ENCODE measurements at places on chromosomes 7 and 10.
A peak's percentile ranks its signal among the peaks of the same experiment; 100 is the strongest.

GRCh38 chr7:148050492-148051158, 539.9 kb upstream of the C7orf33 start:
- no peak for DNase-seq

GRCh38 chr7:157278791-157279724, 57.7 kb upstream of the DNAJB6 start:
- DNase-seq = no peak

GRCh38 chr7:91789086-91789485, 91.4 kb downstream of the MTERF1 start:
- no peak for DNase-seq

- DNase-seq = no peak
Measured at GRCh38 chr10:85961073-85961472, 405.5 kb downstream of the GRID1 start.

- DNase-seq = no peak
Measured at GRCh38 chr10:113226399-113226798, 276.4 kb downstream of the TCF7L2 start.

- no peak for DNase-seq
Measured at GRCh38 chr10:4776234-4776638, 49.8 kb upstream of the AKR1E2 start.

GRCh38 chr10:120423431-120424197, 33.4 kb upstream of the PLPP4 start:
- peak; percentile 56 for DNase-seq

- no peak for DNase-seq
Measured at GRCh38 chr7:94393246-94394108, 1.2 kb upstream of the COL1A2 start.

GRCh38 chr10:99631496-99631895, 11.3 kb upstream of the SLC25A28 start:
- no peak for DNase-seq

GRCh38 chr10:127417031-127417430, 132.1 kb upstream of the NPS start:
- no peak for DNase-seq

DNA sequence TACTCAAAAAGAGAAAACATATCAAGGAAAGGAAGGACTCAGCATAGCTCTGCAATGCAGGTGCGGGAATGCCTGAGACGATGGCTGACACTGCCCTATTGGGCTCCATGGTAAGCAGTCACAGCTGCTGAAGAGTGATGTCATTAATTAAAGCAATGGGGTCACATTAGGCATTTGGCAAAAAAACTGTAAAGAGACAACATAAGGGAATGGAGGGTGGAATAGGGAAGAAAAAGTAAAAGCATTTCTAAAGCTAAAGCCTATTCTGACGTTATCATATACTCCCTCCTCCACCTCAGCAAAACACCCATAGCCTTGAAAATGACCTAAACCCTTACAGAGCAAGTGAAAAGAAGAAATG, 38.5 kb upstream of the SPOCK2 start:
- no peak for DNase-seq

DNA sequence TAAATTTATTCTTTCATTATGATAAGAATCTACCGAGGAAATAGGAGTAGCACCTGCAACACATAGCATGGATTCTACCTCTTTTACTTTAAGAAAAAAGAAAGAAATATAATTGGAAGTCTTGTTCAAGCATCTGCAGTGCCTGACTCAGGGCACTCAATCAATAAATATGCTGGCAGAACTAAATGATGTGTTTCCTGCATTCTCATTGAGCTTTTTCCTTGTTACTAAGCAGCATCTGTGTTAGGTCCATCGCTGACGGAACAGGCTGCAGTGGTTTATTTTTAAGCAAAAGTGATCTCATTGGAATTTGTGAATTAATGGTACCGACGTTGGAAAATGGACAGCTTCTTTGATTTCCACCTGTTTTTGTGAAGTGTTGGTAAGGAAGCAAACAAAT, 417.5 kb downstream of the DPP6 start:
- DNase-seq = no peak

GRCh38 chr7:155331396-155331795, 33.7 kb downstream of the INSIG1 start:
- DNase-seq = no peak

- no peak for DNase-seq
Measured at GRCh38 chr7:38703093-38703492, 71.9 kb upstream of the AMPH start.

- DNase-seq = no peak
Measured at GRCh38 chr10:101901340-101901739, 57.7 kb upstream of the KCNIP2 start.

DNA sequence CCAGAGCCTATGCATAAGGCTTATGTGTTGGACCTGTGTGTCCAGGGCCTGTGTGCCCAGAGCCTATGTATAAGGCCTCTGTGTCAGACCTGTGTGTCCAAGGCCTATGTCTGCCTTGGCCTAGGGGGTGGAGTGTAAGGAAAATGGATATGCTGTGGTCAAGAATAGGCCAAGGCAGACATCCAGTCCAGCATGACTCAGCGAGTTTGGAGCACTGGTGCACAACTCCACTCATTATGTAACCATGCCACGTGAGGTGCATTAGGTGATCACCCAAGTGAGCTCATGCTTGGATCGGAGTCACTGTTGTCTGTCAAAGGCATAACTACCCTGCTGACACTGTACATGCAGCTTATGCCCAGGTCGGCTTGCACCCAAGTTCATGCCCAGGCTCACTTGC, 238.9 kb downstream of the CACNA2D1 start:
- no peak for DNase-seq

DNA sequence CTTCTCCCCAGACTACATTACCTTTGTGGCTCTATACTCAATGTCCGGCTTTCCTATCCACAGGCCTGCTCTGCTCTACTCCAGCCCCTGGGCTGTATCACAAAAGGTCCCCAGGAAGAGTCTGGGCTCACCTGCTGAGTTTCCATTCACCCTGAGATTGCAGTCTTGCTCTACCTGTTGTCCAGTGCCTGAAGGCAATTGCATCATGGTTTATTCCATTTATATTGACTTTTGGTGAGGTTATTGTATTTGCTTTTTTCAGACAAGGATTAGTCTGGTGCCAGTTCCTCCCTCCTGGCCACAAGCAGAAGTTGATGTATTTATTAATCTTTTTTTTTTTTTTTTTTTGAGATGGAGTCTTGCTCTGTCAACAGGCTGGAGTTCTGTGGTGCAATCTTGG, 273.1 kb downstream of the XPNPEP1 start:
- no peak for DNase-seq

DNA sequence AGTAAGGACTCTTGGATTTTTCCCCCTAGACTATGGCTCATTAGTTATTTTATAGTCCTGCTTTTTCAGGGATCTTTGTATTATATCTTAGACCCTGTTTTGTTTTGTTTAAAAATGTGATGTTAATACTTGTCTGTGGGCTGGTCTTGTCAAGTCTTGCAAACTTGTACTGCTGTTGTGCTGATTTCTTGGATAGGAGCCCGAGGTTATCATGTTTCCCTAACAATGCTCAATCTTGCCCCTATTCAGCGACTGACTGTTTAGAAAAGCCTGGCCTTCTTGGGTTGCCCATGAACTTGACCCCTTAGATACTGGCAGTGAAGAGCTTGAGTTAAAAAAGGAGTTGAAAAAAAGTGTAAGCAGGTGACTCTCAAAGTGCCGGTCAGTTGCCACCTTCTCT, 115.7 kb downstream of the KIAA1217 start:
- DNase-seq = no peak

GRCh38 chr10:122662231-122662630, 37.4 kb downstream of the C10orf120 start:
- DNase-seq = no peak

DNA sequence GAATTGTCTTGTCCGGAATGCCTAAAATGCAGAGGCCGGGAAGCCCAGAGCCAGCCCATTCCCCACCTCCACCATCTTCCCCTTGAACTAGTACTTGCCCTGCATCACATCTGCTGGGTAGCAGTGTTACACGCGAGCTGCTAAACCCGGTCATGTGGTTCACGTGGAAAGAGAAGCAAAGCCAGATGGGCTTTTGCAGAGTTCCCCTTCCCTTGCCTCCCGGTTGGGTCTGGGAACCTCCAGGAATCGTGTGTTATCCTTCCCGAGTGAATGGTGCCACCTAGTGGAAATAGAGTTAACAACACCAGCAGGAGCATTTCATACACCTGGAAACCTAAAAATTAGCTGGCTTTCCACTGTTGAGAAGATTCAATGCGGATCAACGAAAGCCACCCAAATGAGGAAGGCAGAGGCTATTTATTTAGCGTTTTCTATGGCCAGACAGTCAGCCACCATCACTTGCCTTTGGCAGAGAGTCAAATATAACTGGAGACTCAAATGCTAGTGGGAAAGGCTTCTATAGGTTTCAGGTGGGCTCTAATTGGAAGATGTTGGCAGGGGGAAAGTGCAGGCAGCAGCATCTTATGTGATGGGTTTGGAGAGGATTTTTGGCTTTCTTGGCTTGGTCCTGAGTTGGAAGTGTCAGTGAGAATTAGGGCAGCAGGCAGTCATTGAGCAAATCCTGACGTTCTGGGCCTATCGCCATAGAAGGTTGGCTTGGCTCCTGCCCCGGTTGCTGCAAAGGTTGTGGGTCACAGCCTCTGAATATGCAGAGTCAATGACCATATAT, 12.9 kb upstream of the DENND2A start:
- DNase-seq = peak; percentile 77

- DNase-seq = no peak
Measured at GRCh38 chr7:77439572-77439971, 23.4 kb upstream of the GSAP start.

DNA sequence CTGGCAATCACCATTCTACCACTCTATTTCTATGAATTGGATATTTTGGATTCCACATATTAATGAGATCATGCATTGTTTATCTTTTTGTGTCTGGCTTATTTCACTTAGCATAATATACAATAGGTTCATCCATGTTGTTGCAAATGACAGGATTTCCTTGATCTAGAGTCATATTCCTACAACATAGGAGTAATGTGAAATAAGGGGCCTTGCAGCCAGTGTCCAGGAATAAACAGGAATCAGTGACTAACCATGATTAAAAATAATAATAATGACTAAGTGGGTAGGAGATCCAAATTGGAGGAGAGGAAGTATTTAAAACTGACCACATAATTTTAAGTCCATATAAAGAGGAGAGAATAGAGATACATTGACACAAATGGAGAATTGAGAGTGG, 49.9 kb downstream of the SCIN start:
- DNase-seq = no peak

DNA sequence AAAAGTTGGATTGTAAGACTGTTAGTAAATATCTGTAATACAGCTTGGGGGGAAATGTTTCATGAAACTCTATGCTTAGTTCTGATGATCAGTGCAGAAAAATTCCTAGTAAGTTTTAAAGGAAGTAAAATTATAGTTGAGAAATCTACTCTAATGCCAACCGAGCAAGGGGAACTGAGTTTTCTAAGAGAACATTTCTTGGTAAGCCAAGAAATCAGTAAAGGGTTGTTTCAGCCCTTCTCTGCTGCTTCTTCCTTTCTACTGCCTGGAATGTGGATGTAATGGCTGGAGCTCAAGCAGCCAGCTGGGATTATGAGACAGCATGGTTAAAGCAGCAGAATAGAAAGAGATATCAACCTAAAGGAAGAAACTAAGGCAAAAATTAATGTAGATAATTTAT, 15.9 kb upstream of the AKR1B1 start:
- no peak for DNase-seq

- DNase-seq = no peak
Measured at GRCh38 chr10:125816548-125816947, 6.5 kb downstream of the UROS start.

DNA sequence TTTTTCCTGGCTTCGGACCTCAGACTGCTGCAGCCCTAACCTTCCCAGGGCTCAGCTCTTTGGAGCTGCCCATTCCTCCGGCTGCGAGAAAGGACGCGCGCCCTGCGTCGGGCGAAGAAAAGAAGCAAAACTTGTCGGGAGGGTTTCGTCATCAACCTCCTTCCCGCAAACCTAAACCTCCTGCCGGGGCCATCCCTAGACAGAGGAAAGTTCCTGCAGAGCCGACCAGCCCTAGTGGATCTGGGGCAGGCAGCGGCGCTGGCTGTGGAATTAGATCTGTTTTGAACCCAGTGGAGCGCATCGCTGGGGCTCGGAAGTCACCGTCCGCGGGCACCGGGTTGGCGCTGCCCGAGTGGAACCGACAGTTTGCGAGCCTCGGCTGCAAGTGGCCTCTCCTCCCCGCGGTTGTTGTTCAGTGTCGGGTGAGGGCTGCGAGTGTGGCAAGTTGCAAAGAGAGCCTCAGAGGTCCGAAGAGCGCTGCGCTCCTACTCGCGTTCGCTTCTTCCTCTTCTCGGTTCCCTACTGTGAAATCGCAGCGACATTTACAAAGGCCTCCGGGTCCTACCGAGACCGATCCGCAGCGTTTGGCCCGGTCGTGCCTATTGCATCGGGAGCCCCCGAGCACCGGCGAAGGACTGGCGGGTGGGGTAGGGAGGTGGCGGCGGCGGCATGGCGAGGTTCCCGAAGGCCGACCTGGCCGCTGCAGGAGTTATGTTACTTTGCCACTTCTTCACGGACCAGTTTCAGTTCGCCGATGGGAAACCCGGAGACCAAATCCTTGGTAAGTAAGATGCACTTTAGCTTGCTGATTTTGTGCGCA, at the start of gene PLXDC2:
TSS of gene PLXDC2 (plus strand) at position 22 of the 820 bp plus-strand sequence.
- DNase-seq = peak; percentile 3

DNA sequence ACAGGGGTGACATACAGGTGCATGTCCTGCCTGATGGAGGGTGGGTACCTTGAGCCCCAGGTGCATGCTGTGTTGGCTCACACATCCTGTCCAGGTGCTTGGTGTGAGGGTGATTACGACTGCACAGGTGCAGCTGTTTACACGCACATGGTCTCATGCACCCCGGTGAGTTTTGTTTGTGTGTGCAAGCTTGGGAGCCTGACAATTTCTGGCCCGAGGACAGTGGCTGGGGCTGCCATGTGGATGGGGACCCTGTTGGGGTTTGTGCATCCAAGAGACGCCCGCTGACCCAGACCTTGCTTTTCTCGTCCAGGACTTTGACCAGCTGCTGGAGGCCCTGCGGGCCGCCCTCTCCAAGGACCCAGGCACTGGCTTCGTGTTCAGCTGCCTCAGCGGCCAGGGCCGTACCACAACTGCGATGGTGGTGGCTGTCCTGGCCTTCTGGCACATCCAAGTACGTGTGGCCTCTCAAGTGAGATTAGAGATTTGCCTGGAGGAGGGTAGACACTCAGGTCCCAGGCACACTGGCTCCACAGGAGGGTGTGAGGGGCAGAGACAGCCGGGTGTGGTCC, 61.7 kb downstream of the PRF1 start:
- DNase-seq = no peak

DNA sequence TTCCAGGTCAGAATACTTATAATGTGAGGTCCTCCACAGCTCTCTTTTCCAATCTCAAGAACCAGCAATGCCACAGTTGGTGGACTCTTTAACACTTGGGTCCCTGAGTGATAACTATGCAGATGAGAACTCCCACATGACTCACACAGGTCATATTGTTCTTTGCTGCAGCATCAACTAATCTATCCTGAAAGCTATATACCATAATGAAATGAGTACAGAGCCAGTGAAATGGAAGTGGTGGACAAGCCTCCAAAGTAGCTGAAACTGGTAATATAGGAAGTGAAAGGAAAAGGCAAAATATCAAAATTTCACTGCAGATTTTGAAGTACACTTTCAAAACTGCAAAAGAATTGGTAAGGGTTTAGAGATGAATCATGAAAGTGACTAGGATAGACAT, 45.6 kb downstream of the SORCS1 start:
- DNase-seq = no peak

Measured in fibroblast of skin of left quadriceps (primary cell).